ENCODE measurements at places on chromosomes 3 and 15.

DNA sequence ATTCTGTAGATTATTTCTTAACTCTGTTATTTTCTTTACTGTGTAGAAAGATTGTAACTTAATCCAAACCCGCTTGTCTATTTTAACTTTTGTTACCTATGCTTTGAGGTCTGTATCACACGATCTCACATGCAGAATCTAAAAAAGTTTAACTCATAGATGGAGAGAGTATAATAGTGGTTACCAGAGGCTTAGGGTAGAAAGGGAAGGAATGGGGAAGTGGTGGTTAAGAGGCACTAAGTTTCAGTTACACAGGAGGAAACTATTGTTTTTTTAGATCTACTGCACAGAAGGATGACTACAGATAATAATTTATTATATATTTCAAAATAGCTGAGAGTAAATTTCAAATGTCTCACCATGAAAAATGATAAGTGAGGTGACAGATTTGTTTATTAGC is 515.2 kb downstream of the RSL24D1 start:
- no peak for DNase-seq

- DNase-seq: no peak
Measured at GRCh38 chr3:78076379-78076778, 1036.5 kb downstream of the ROBO2 start.

DNA sequence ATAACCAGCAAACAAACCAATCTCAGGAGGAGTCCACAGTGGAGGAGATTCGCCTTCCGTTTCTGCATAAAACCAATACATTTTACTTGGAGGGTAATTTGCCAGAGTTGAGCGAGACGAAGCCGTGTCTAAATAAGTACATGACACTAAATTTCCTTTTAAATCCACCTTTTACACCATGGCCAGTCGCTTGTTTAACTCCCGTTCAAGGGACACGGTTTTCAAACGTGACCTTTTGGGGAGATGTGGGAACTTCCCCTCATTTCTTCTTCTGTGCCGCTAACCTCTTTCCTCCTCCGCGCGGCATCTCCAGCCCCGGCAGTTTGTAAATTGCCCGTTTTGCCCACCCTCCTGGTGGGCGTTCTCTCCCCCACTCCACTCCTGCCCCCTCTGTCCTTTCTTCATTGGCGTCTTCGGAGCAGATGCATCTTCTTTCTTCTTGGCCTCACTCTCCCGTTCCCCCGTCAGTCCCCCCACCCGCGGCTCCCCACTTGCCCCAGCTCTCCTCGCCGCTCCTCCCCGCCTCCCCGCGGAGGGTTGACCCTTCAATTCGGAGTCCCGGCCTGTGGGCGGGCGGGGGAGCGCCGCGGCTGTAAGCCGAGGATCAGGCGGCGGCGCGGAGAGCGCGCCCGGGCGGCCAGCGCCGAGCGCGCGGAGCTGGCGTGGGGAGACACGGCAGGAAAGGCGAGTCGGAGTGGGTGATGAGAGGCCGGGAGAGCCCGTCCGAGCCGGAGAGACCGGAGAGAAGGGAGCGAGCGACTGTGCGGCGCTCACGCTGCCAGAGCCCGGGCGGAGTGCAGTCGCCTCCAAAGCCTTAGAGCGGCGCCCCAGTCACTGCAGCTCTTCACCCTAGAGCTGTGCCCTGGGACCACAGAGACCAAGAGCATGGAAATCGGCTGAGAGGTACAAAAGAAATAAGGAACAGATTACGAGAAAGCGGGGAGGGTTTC is at the start of gene NLGN1:
NLGN1 (plus strand) TSS at position 584 of the 950 bp plus-strand sequence.
- DNase-seq: peak; percentile 78

GRCh38 chr3:13215940-13216546 is 142.8 kb upstream of the IQSEC1 start:
- no peak for DNase-seq

DNA sequence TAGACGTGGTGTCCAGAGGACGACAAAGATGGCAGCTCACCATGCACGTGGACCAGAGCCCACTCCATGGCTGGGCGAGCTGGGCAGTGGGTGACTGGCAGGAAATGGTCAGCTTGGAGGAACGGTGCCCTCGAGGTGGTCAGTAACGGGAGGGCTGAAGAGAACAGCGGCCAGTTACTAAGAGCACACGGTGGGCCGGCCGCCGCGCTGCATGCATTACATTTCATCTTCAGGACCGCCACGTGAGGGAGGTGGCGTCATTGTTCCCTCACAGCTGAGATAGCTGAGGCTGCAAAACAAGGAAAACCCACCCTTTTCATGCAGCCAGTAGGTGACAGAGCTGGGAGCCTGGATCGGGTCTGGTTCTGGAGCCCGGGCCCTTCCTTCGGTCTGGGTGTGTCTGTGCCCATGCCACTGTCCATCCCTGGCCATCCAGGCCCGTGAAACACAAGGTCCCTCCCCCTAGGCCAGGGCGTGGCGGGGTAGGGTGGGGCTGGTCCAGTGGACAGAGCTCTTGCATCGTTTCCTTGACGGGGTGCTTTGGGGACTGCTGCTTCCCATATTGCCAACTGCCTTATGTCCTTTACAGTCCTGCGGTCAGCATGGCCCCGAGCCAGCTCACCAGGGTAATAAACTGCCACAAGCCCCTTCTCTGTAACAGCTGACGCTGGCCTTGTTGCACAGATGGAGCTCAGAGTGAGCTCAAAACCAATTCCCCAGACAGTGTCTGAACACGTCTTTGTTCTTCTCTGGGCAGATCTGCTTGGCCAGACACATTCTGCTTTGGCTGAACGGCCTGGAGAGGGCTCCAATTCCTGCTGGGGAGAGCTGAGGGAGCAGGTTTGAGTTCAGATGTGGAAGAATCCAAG is 51.8 kb downstream of the RGMA start:
- DNase-seq: peak; percentile 34

- DNase-seq: no peak
Measured at GRCh38 chr3:16323737-16324136, 58.7 kb downstream of the OXNAD1 start.

GRCh38 chr3:122055215-122055614 is at the start of gene CD86:
TSS of gene CD86 (plus strand) at chr3:122055362. CDS start at chr3:122055490, 128 bp downstream.
- DNase-seq: no peak
